ENCODE measurements at places on chromosomes 5 and 9.

GRCh38 chr5:1380910-1381309 lies 36.0 kb upstream of the CLPTM1L start:
- no peak for DNase-seq

DNA sequence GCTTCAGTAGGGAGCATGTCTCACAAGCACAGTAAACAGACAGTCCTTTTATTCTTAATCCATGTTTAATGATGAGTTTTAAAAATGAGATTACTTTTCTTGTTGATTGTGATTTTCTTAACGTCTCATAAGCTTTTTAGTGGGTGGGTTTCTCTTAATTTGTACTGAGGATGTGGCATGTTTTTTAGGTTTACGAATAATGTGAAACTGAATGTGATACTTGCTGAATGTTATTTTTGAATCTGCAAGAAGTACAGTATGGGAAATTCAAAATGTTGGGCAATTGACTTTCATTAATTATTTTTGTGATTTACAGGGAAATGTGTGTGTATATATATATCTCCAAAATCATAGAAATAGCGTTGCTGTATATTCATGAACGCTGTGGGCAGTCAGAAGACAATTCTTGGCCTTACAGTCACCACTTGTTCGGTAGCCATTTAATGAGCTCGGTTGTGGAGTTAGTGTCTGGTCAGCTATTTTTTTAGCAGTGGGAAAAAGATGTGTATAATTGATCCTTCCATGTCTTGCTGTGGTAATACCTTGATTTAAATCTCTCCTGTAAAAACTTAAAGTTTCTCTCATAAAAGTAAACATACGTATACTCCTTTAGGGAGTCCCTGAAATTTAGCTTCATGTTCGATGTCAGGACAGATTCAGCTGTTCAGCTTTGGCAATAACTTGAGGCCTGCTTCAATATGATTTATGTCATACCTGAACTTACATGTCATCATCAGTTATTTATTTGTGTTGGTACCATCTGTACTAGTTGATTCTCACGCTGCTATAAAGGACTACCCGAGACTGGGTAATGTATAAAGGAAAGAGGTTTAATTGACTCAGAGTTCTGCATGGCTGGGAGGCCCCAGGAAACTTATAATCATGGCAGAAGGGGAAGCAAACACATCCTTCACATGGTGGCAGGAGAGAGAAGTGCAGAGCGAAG lies 15.0 kb downstream of the ICE1 start:
- no peak for DNase-seq

DNA sequence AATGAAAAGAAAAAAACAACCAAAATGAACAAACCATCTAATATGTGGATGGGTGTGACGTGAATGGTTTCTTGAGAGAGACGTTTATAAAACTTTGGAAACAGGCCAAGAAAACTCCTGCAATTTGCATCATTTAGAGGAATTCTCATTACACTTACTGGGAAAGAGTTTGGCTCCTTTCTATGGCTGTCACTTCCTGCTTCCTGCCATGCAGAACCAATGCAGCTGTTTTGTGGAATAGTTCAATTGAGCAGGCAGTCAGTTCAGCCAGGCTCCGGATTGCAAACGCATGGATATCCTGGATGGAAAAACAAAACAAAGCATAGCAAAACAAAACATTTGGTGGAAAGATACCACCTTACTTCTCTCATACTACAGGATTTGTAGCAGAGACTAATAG lies 36.6 kb downstream of the FAM114A2 start:
- DNase-seq = no peak

GRCh38 chr9:95953986-95954385 lies 78.5 kb downstream of the ERCC6L2 start:
- no peak for DNase-seq

DNA sequence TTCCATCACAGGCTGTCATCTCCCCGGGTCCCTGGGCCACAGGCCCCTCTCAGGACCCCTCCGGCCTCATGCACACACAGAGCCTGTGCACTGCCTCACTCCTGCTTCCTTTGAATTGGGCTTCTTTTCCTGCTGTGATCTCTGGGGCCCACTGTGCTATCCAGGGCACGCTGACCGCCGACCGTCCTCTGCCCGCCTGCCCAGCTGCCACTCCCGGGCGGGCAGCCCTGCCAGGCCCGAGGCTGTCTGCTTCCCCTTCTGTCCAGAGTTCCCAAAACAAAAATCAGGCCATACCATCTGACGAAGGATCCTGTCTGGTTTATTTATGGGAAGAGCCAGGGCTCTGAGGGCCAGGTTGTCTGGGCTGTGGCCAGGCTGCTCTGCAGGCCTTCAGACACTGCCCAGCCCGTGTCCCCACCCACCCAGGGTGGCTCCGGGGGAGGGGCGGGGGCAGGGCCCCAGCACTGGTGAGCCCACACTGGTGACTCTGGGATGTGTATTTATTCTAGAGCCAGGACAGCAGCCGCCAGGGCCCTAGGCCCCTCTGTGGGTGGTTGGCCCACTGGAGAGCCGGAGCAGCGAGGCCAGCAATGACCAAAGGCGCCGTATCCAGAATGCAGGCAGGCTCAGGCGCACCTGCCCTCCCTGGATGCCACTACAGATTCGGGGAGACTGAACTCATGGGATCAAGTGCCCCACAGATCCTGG lies 57.0 kb downstream of the ADAMTS2 start:
- DNase-seq = no peak

DNA sequence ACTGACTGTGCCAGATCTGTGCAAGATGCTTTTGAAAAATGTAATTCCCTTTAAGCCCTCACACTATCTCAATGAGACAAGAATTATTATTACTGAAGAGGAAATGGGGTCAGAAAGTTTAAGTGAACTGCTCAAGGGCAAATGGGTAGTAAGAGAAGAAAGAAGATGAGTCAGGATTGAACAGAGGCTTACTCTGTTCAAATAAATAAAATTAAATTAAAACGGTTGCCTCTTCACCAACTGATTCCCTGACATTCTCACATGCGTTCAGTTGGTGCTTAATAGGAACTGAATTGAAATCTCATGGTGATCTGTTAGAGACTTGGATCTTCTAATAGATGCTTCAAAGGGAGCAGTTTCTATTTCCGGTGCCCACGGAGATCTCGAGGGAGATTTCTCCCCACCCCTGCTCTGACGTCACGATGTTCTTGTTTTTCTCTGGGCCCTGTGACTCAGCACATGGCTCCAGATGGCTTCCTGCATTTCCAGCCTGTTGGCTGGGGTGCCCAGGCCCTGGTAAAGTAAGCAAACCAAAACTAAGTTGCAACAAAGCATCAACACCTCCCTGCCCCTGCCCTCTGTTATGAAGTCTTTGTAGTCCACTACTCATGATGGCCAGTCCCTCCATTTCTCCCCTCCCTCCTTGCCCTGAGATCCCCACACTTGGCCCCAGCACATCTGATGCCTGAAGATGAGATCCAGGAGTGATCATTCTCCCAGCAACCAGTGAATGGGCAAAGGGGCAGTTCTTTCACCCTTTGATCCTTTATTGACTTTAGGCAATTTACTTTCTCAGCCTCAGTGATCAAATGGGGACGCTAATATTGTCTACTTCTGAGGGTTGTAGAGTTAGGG lies 106.1 kb upstream of the CPEB4 start:
- peak; percentile 52 for DNase-seq

DNA sequence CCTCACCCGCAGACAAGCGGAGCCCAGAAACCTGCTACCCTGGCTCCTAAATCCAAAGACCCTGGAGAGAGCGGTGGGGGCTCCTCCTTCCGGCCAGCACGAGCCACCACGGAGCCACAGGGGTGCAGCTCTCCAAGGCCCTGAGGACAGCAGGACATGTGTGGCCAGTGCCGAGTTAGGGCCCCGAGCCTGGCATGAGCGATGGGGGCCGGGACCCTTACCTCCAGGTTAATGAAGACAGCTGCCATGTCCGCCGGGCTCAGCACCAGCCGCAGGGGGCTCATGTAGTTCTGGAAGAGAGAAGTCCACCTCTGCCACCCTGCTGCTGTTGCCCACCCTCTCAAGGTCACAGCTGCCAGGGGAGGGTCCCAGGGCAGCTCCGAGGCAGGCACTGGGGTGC lies 68.9 kb upstream of the SARDH start:
- DNase-seq = no peak

DNA sequence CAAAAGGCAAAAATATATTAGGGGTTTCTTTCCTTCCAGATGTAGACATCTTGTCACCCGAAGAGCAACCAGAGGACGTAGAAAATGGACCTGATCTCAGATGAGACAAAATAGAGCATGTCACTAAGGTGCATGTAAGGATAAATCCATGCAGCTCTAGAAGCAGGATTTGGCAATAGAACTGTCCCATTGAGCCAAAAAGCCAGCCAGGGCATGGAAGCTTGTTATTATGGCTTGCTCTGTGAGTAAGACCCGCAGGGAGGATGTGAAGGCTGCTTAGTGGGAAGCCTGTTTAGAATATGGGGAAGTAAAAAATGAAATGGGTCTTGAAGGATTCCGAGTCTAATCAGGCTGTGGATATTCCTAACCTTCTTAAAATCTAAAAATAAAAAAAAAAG lies 165.6 kb upstream of the MPDZ start:
- DNase-seq = no peak
